ENCODE measurements at places on chromosomes 5 and 9.

- DNase-seq = no peak
These were observed 38.5 kb upstream of the GZMA start for GRCh38 chr5:55063899-55064298.

GRCh38 chr9:136010176-136010575, 49.0 kb upstream of the UBAC1 start:
- no peak for DNase-seq

DNA sequence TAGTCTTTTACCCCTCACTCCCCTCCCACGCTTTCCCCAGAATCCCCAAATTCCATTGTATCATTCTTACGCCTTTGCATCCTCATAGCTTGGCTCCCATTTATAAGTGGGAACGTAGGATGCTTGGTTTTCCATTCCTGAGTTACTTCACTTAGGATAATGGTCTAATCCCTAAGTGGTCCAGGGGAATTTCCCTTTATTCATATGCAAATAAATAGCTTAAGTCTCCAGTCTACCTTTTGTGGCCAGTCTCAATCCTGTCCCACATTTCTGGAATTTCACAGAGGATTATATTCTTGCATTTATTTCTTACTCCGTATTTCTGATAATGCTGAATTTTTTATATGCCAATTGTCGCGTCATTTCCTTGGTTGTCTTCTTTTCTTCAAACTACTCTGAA, 245.6 kb upstream of the DAB2 start:
- DNase-seq = no peak

- no peak for DNase-seq
These were observed 421 bp upstream of the DEPDC1B start for GRCh38 chr5:60700416-60700757.

- DNase-seq = no peak
These were observed 4.1 kb downstream of the PLPP1 start for GRCh38 chr5:55530669-55531068.

GRCh38 chr9:98727428-98727827, 18.7 kb upstream of the GABBR2 start:
- DNase-seq = no peak

DNA sequence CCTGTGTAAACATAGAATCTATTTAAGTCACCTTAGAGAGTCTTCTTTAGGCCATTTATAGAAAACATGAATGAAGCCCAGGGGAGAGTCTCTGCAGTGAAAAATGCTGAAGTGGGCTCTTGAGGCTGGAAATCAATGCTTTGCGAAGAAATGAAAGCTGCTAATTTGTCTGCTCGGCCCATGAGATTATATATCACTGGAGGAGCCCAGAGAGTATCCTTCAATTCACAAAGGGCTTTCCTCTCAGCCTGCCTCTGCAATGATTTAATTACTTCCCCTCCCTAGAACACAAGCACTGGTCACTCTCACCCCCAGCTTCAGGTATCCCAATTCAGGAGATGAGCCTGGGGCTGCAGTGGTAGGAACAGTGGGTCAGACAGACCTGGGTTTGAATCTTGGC, 8.2 kb upstream of the DRD1 start:
- no peak for DNase-seq

DNA sequence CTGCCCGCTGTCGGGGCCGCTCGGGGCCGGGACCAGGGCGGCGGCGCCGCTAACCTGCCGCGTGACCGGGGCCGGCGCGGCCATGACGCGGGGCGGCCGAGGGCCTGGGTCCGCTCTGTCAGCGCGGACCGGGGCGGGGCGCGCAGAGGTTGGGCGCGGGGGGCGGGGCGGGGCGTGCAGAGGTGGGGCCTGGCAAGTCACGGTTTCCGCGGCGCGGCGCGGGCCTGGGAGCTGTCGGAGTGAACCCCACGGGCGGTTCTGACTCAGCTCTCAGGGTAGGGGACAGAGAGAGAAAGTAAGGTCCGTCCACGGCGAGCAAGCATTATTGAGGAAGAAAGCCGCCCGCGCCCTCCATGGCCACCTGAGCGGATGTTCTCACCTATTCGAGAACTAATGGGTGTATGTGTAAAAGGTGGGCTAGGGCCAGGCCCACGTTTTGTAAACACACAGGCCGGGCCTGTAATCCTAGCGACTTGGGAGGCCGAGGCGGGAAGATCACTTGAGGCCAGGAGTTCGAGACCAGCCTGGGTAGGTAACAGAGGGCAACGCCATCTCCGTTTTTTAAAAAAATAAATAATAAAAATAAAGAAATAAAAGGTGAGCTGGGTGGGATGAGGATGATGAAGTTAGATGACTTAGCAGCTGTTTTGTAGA, at the start of gene PRXL2C:
Gene PRXL2C, minus strand, starts transcription at position 120 of the 654 bp plus-strand sequence. Its CDS starts 36 bp downstream, at position 84.
- peak; percentile 10 for DNase-seq

- DNase-seq = no peak
These were observed 10.7 kb upstream of the DIPK1B start for GRCh38 chr9:136701668-136702053.

GRCh38 chr5:929596-929995, 36.9 kb downstream of the TRIP13 start:
- DNase-seq = no peak

DNA sequence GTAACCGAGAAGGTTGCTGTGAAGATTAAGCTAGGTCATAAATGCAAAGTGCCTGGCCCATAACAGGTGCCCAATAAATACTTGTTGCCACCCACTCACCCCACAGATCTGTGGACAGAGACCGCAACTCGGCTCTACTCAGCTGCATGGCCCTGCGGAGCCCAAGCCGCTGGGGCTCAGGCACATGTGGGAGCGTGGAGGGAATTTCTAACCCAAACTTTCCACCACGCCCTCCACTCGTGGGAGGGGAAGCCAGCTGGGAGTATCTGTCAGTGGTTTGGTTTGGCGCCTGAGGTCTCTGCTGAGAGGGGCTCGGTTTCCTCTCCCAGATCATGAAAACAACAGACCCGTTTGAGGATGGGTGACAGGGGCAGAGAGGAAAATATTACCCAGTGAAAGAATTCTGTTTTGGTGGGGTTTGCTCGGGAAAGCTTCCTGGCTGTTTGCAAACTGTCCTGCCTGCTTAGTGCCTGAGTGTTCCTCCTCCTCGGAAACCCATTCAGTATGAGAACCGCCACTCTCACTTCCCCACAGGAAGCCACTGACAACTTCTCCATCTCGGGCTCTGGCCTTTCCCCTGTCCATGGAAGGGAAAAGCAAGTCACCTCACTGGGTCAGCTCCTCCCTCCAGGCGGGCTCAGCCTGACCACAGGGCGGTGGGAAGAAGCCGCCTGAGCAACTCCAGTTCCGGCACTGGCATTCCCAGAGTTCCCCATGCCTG, 60.1 kb downstream of the RGS3 start:
- no peak for DNase-seq

DNA sequence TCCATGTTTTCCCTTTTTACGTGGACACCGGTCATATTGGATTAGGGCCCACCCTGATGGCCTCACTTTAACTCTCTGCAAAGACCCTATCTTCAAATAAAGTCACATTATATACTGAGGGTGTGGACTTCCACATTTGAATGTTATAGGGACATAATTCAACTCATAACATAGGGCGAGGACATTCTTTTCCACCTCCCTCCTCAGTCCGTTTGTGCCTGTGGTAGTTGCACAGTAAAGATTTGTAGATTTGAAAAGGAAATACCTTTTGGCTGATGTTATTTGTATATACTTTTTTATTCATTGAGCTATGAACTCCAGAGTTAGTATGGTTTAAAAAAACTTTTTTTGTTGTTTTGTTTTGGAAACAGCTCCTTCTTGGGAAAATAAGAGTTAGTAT, 51.0 kb upstream of the DHFR start:
- no peak for DNase-seq

DNA sequence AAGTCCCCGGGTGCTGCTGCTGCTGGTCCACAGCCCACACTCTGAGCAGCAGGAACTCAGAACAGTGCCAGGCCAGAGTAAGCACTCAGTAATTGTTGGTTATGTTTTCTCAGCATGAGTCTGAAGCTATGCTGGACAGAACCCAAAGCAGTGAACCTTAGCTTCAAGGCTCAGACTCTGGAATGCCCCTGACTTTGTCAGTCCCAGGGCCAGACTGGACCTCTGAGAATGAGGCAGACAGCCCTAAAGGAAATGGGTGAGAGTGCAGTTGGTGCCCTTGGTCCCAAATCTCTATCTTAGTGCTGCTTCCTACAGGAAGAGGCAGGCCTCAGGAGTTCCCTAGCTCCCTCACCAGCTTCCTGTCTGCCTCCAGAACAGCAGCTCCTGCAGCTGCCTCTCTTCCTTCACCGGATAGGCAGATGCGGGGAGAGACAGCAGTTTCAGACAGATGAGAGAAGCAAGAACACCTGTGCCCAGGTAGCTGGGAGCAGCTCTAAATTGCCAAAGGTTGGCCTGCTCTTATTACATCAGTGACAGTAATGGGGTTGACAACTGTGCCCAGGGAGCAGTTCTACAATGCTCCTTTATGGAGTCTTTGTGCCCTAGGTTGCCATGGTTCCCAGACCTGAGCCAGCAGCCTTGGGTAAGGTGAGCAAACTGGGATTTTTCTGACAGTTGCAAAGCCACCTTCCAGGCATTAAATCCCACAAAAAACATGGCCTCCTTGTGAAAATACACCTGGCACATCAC, 82.2 kb upstream of the CXCL14 start:
- DNase-seq = no peak

DNA sequence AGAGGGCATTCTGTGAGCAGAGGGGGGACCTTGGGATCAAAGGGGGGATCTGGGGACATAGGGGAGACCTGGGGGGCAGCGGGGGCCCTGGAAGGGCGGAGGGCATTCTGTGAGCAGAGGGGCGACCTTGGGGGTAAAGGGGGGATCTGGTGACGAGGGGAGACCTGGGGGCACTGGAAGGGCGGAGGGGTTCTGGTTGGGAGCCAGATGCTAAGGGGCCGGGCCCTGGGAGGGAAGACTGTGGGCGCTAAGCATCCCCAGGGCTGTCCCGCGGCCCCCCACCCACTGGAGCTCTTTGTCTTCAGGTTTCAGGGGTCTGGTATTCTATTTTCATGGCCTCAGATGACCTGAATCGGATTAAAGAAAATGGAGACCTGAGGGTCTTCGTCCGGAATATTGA, 748 bp downstream of the LCN9 start:
- no peak for DNase-seq

DNA sequence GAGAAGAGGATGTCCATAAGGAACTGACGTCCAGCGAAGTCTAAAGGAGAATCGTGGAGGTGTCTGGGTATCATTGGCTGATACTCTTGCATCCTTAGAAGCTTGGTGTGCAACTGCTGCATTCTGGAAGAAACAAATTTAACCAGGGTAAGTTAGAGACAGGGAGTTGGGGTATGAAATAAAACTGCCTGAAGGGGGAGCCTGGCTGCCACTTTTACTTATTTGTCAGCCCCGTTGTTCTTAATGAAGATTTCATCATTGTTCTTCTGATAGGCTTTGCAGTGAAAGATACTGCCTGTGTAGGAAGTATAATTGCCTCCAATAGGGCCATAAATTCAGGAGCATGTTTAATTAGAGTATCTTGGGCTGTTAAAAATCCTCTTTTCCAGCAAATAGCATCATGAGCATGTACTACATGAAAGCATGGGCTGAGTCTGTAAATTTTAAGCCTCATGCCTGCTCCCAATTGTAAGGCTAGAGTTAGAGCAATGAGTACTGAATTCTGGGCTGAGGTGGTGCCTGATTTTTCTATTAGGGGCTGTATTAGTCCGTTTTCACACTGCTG, 1264.5 kb upstream of the ACO1 start:
- DNase-seq = no peak

DNA sequence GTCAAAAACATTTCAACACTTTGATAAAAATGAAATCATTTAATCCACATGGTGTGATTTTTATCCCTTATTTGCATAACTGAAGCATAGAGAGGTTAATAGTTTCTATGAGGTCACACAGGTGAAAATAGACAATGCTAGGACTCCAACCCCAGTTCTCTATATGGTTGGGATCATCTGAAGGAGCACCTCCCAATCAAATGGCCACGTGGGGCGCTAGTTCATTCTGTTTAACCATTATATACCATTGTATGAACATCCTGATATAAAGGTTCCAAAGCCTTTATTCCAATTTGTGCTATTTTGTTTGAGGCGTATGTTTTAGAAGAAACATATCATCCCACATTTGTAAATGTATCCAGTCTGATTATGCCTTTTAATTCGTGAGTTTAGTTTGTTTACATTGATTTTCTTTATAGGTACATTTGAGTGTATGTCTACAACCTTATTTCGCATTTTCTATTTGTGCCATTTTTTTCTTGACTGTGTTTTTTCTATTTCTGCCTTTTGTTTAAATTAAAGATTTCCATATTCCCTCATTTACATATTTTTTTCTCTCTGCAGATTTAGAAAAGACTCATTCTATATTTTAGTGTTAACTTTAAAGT, 1092.0 kb downstream of the MAT2B start:
- DNase-seq = no peak

- DNase-seq = no peak
These were observed 92.7 kb downstream of the PCSK1 start for GRCh38 chr5:96340357-96340756.

GRCh38 chr5:121572061-121572460, 279.6 kb upstream of the FTMT start:
- DNase-seq = no peak

- DNase-seq = no peak
These were observed 3.8 kb downstream of the RNF44 start for GRCh38 chr5:176533390-176533789.

DNA sequence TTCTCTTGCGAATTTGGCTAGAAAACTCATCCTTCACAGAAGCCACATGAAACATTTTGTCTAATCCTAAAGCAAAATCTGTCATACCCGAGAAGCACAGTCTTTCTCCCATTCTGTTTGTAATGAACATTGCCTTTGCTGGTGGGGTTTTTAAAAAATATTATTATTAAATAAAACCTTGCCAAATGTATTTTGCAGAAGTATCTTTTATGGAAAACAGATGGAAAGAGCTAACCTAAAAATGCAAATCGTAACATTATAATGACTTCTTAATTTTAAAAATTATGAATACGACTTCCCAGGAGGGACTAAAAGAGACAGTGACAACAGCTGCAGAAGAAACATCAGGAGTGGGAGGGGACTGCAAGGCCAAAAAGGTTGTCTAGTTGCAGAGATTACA, 246.3 kb upstream of the TAS2R1 start:
- no peak for DNase-seq

GRCh38 chr5:3346111-3346820, 249.4 kb upstream of the IRX1 start:
- no peak for DNase-seq

GRCh38 chr9:33287087-33287490, 3.2 kb upstream of the NFX1 start:
- no peak for DNase-seq

- DNase-seq = no peak
These were observed 26.5 kb downstream of the ADAMTSL1 start for GRCh38 chr9:18500451-18500850.

GRCh38 chr5:80656425-80656824, 1.6 kb upstream of the DHFR start:
- no peak for DNase-seq
